ENCODE measurements at places on chromosomes 11 and 22. TPM values are rescaled to one million over a fixed set of nuclear protein-coding genes. Genes with fewer than 3 reads are reported as not detected.

Gene CNGA4
- polyA plus RNA-seq: 0.46 TPM

Gene PRR5L
- polyA plus RNA-seq: 1.6 TPM

Gene SLC22A9
- polyA plus RNA-seq: 0.26 TPM

Gene SDHAF2
- polyA plus RNA-seq: 24.2 TPM

Gene OR4X1
- not detected for polyA plus RNA-seq

Gene NLRP14
- 0.07 TPM for polyA plus RNA-seq

Gene KRTAP5-8
- polyA plus RNA-seq: not detected

Gene POU2AF3
- polyA plus RNA-seq: 15.7 TPM

Gene BRD1
- 26.3 TPM for polyA plus RNA-seq

Gene USP2
- 15.4 TPM for polyA plus RNA-seq

Gene SPTBN2
- polyA plus RNA-seq: 17.8 TPM

Gene DDIAS
- 0.33 TPM for polyA plus RNA-seq

Gene CBLIF
- polyA plus RNA-seq: not detected

Gene SCUBE2
- 3.8 TPM for polyA plus RNA-seq

Gene ISX
- polyA plus RNA-seq: not detected

Gene FGF3
- polyA plus RNA-seq: not detected

Gene ELF5
- 0.15 TPM for polyA plus RNA-seq

Gene GRK3
- polyA plus RNA-seq: 3.5 TPM

Gene CCDC73
- not detected for polyA plus RNA-seq

Gene GRAP2
- polyA plus RNA-seq: 1.2 TPM

Gene RAB38
- polyA plus RNA-seq: 0.66 TPM

Gene APOC3
- not detected for polyA plus RNA-seq

Gene CCDC116
- polyA plus RNA-seq: 1.3 TPM

Gene CCDC85B
- polyA plus RNA-seq: 13.8 TPM

Gene FOSL1
- polyA plus RNA-seq: 4.3 TPM

Gene KRTAP5-1
- polyA plus RNA-seq: not detected

Gene CSF2RB
- polyA plus RNA-seq: 0.87 TPM

Gene ROBO3
- polyA plus RNA-seq: 25.0 TPM

All from pancreas (tissue), 10 donors.